ENCODE measurements at places on chromosomes 2 and 18.

- no peak for DNase-seq
Measured at GRCh38 chr2:85071096-85071495, 62.1 kb upstream of the TCF7L1 start.

DNA sequence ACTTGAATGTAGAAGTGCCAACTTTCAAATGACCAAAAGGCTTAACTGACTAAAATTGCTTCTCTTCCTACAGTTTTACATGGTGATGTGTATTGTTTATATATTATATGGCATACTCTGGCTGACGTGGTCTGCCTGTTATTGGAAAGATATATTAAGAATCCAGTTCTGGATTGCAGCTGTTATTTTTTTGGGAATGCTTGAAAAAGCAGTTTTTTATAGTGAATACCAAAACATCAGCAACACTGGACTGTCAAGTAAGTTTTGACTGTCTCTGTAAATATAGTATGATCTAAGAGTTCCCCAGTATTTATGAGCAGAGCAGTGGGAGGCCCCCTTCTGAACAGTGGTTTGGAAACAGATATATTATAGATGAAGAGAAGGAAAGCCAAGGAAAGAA, 26.2 kb downstream of the TMEM87B start:
- DNase-seq: no peak

DNA sequence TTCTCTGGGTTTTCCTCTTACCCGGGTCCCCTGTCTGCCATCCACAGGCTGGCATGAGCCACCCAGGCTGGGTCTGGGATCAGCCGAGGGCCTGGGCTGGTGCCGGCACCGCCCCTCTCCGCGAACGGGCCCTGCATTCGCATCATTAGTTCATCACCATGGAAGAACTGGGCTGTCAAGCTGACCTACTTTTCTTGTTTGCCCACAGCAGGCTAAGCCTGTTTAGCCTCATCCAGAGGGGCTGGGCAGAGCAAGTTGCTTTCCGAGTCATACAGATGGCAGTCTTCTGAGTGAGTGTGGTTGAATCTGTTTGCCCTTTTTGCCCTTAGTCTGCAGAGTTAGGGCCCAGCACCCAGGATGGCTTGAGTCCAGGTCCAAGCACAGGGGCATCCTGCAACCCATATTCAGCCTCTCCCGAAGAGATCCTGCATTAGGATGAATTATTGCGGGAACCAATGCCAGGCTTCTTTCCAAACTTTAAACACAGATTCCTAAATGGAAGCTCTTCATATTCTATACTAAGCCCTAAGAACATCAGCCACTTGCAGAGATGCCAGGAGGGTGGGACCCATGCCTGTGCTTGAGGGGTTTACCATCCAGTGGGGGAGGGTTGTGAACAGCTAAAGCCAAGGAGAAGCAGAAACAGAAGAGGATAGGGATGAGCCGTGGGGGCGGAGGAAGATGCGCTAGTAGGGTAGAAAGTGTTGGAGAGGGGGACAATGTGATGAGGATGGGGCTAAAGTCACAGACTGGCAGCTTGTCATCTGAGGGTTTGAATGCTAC, 68.0 kb downstream of the NPAS2 start:
- DNase-seq: no peak

DNA sequence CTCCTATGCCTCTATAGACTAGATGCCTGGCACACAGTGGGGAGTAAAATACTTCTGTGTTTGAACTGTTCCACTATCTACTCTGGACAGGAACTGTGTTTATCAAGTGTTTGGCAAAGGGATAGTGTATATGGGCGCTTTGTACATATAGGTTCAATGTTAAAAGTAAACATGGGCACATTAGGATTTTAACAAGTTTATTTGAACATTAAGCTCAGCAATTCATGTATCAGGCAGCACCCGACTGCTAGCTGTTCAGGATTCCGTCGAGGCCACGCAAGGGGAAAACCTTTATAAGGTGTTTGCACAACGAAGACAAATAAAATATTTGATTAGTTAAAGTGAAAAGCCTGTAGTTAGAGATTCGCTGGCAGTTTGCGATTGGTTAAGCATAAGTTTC, 43.4 kb upstream of the ROCK2 start:
- no peak for DNase-seq
